ENCODE measurements at places on chromosomes 12 and 14.
A peak's percentile ranks its signal among the peaks of the same experiment; 100 is the strongest.

- no peak for DNase-seq
Measured at GRCh38 chr12:20800160-20800559, 10.3 kb upstream of the SLCO1B3 start.

DNA sequence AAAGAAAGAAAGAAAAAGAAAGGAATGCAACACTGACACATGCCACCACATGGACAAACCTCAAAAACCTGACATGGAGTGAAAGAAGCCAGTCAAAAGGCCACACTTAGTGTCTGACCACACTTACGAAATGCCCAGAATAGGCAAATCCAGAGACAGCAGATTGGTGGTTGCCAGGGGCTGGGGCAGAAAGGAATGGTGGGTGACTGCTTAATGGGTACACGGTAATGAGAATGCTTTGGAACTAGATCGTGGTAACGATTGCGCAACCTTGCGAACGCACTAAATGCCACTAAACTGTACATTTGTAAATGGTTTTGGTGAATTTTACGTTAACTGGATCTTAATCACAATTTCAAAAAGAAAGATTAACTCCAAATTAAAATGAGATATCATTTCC, 39.5 kb downstream of the SCARB1 start:
- no peak for DNase-seq

DNA sequence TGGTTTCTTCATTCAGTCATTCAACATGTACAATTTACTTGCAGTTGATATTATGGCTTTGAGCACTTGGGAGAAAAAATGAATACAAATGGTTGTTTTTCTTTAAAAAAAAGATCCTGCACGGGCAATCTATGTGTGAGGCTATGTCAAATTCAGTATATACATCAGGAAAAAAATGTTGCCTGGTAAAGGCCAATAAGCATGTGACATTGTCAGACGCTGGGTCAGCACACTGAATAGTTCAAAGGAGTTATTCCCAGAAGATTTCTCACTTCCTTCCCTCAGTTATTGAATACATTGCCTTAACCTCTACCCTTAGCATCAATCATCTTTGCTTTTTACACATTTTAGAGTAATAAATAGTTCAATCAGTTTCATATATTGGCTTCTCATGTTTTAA, 319.2 kb downstream of the NUAK1 start:
- DNase-seq, result no peak

- no peak for DNase-seq
Measured at GRCh38 chr14:91098591-91098990, 15.3 kb upstream of the DGLUCY start.

- DNase-seq, result no peak
Measured at GRCh38 chr12:95214466-95214865, 2.8 kb downstream of the FGD6 start.

DNA sequence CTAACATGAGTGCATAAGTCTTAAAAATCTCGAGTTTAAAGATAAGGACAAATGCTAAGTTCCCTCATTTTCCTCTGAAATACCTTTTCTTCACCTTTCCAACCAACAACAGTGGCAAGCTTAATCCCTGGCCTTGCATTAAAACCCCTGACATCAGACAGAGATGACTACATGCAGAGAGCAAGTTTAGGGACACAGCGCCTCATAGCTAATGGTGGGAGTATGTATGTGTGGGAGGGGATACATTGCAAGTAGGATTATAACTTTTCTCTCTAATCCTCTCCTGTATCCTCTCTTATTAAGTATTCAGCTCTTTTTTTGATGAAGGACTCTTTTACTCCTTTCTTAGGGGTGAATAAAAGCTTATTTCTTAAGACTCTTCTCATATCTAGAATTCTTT, 547.1 kb downstream of the CCER1 start:
- DNase-seq, result no peak

GRCh38 chr12:66573605-66574004, 105.3 kb downstream of the GRIP1 start:
- DNase-seq, result no peak

DNA sequence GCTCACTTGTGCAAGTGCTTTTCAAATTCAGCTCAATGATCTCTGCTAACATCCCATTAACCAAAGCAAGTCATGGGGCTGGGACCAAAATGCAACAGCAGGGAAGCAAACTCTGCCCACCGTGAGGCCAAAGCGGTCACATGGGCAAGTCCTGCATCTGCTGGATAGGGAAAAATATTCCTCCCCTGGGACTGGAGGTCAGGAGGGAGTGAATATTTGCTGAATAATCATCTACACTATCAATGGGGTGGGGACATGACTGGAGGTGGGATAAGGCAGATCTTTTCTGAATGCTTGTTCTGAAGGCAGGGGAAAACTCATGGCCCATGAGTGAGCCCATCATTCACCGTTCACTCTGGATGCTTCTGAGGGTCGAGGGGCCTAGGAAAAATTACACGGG, 45.1 kb upstream of the VRK1 start:
- DNase-seq, result no peak

DNA sequence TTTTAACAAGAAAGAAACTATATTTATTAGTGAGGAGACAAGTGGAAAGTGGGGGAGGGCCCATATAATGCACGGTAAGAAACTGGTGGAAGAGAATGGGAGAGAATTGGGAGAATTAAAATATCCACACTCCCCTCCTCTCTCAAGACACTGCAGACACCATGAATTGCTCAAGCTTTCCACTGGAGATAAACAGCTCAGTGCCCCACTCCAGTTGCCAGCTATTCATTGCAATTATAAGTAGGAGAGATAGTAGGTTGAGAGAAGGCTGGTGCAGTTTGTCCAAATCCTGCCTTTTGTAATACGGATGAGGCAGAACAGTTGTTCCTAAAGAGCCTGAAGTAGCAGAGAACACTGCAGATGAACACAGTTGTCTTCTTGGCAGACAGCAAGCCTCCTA, 38.2 kb downstream of the DCAF5 start:
- DNase-seq, result no peak

- DNase-seq, result no peak
Measured at GRCh38 chr12:115137812-115138521, 454.0 kb upstream of the TBX3 start.

- DNase-seq, result no peak
Measured at GRCh38 chr12:51171884-51172514, 936 bp downstream of the TFCP2 start.

DNA sequence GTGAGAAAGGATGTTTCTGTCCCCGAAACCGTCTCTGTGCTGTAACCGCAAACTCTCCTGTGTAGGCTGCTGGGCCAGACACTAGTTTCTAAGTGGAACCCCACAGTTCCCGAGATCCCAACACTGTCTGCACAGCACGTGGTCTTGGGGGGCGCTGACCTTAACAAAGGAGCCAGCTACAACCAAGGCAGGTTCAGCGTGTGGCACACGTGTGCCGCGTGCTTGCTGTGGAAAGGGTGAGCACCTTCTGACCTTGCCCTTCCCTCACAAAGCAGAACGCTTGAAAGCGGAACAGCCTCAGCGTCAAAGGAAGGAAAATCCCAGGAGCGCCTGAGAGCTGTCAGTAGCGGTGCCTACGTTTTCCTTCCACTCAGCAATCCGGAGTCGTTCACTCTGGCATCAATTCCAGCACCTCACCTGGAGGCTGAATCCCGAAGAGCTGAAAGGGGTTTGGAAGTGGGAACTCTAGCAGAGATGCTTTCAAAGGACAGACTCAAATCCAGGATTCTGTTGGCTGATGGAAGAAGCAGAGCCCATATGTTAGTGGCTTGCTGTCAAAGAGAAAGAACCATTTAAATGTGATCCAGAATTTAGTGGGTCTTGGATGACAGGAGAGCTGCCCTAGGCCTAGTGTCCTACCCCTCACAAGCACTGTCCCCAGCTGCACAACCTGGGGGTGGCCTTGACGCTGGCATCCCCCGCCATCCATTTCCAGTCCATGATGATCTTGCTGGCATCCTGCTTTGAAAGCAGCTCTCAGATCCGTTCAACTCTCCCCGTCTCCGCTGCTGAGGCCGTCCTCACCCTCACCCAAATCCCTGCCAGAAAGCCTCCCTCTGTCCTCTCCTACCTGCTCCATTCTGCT, 27.1 kb downstream of the CCDC92 start:
- DNase-seq, result no peak

GRCh38 chr12:2154050-2154449, 101.3 kb downstream of the CACNA1C start:
- DNase-seq, result peak; percentile 6

GRCh38 chr14:55715889-55716288, 135.9 kb downstream of the KTN1 start:
- DNase-seq, result no peak

- DNase-seq, result no peak
Measured at GRCh38 chr12:79331870-79332269, 358.9 kb downstream of the PAWR start.

GRCh38 chr12:84384384-84384783, 528.2 kb downstream of the SLC6A15 start:
- DNase-seq, result no peak

DNA sequence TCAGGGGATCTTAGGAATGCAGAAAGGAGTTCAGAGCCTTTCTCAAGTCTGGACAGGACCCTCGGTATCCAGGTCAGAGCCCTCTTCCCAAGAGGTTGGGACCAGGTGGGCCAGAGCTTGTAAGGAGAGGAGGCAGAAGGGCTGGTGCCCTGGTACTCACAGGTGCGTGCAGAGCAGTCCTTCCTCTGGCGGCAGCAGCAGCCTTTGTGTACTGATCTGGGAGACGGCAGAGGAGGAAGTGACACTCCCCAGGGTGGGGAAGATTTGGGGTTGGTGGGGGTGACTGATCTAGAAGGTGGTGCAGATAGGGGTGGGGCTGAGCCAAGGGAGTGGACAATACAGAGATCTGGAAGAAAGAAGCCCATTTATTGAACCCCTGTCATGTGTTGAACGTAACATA, at the start of gene ITGB7:
TSS of gene ITGB7 (minus strand) at position 210 of the 400 bp plus-strand sequence. CDS start 6,808 bp downstream, outside the sequence.
- DNase-seq, result no peak

- peak; percentile 61 for DNase-seq
Measured at GRCh38 chr12:65881965-65882413, 57.7 kb downstream of the HMGA2 start.

GRCh38 chr14:58964598-58964928, 223.9 kb upstream of the DAAM1 start:
- DNase-seq, result no peak

GRCh38 chr12:76274420-76275083, 73.7 kb downstream of the BBS10 start:
- no peak for DNase-seq

- no peak for DNase-seq
Measured at GRCh38 chr12:19373586-19373985, 65.7 kb upstream of the AEBP2 start.

DNA sequence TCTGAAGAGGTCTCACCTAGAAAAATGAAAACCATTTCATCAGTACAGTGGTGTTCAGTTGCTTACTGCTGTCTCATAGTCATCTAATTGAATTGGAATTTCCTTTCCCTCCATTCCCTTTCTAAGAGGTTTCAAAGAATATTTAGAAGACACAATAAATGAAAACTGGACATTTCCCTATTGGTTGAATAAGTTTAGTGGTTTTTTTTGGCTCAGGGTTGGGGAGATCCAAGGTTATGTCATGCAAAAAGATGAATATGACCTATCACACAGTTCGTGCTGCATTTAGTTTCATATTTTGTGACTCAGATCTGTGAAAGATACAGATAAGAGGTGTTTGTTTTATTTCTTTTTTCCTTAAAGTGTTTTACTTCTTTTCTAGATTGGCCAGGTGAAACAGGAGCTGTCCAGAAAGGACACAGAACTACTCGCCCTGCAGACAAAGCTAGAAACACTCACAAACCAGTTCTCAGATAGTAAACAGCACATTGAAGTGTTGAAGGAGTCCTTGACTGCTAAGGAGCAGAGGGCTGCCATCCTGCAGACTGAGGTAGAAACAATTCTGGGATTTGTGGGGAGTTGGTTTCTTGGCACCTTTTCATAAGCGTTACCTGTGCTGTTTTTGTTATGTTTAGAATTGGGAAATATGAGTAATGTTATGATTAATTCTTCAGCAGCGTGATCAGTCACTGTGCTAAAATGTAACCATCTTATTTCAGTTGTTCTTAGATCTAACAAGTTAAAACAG, 124.6 kb downstream of the ERC1 start:
- DNase-seq, result no peak

GRCh38 chr14:106347890-106348755, 821.7 kb downstream of the TMEM121 start:
- no peak for DNase-seq

DNA sequence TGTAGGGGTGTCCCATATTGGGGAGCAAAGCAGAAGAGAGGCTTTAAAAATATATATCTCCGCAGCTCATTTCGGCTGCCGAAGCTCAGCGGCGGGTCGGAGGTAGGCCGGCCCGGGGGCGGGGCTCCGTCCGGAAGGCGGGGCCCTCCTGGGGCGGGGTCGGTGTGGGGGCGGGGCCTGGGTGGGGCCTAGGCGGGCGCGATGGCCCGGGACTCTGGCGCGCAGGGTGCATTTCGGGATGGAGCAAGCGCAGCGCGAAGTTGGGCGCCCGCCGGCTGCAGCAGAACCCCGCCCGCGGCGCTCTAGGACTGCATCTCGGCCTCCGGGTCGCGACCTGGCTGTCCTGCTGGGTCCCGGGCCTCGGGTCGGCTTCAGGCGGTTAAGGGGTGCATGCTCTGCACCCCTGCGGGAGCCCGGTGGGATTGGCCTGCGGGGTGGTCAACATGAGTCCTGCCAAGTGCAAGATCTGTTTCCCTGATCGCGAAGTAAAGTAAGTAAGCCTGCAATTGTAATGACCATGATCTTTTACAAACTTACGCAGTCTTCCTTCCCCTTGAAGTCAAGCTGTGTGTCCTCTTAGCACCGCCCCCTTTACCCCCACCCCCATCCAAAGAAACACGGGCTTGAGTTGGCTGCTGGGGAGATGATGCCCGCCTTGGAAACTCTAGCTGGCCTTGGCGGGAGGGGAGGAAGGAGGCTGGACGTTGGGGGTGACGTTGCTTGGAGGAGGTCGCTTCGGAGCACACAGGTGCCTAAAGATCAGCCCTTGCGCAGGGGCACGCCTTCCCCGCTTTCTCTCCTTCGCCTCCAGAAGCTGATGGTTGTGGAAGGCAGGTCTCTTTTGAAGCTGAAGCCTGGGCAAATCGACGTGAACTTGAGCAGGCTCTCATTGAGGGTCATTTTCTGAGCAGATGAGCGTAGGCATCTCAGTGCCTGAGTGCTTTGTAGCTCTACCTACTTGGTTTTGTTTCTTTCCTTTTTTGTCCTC, 38.4 kb downstream of the ACACB start:
- DNase-seq, result peak; percentile 81

DNA sequence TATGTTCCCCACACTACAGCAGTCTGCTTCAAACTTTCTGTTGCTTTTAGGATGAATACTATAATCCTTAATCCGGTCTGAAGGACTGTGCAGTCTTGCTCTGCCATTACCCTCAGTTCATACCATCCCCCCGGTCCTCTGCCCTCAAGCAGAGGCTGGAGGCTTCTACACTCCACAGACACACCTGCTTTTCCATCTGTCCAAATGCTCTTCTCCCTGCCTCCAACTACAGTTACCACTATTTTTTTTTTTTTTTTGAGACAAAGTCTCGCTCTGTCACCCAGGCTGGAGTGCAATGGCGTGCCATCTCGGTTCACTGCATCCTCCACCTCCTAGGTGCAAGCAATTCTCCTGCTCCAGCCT, 19.3 kb upstream of the KCNH3 start:
- DNase-seq, result no peak

- no peak for DNase-seq
Measured at GRCh38 chr12:132834181-132834711, 5.6 kb upstream of the GOLGA3 start.
